ENCODE measurements at places on chromosomes 6 and 20.

- no peak for DNase-seq
Measured at GRCh38 chr6:67501755-67502154, 1133.3 kb upstream of the ADGRB3 start.

- no peak for DNase-seq
Measured at GRCh38 chr20:35991142-35991771, 22.9 kb downstream of the CNBD2 start.

GRCh38 chr20:10281911-10282310 lies 63.3 kb downstream of the SNAP25 start:
- DNase-seq: no peak

- no peak for DNase-seq
Measured at GRCh38 chr6:136920671-136921380, 1.3 kb upstream of the SLC35D3 start.

DNA sequence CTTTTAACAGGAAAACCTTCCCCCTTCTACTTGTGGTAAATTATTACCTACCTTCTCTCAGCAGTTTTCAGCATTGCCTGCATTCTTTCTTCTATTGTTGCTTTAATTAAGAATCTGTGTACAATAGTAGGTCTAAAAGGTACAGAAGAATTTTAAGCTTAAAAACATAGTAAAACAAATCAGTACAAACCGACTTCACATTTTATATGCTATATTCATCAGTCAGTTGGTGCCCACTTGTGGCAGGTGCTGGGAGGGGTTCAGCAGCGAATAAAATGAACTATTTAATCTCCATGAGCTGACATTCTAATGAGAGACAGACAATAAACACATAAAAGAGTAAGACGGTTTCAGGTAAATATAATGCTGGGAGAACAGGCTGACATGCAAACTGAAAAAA lies 73.4 kb upstream of the FBXO30 start:
- DNase-seq: no peak

DNA sequence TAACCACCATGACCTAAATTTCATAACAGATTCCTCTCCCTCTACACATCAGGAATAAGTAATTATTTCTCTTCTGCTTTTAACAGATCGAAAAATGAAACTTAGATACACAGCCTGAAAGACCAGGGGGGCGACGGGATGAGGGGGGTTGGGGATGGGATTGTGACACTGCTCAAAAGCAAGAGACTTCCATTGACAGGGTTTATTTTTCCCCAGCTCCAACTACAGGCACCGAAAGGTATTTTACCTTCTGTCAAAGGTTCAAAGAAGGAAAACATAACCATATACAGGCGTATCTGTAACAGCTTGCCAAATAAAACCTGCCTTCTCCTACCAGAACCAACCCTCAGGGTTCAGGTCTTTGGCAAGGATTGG lies 1.3 kb downstream of the EPHA7 start:
- DNase-seq: no peak

- no peak for DNase-seq
Measured at GRCh38 chr6:123363912-123364311, 272.8 kb downstream of the TRDN start.

- no peak for DNase-seq
Measured at GRCh38 chr6:26045065-26045927, 41.9 kb upstream of the HFE start.

- DNase-seq: peak; percentile 43
Measured at GRCh38 chr20:62642666-62643520, 590 bp downstream of the SLCO4A1 start.

- DNase-seq: no peak
Measured at GRCh38 chr6:166307082-166308032, 835 bp downstream of the PRR18 start.

GRCh38 chr6:23732521-23732920 lies 393.5 kb upstream of the NRSN1 start:
- no peak for DNase-seq

DNA sequence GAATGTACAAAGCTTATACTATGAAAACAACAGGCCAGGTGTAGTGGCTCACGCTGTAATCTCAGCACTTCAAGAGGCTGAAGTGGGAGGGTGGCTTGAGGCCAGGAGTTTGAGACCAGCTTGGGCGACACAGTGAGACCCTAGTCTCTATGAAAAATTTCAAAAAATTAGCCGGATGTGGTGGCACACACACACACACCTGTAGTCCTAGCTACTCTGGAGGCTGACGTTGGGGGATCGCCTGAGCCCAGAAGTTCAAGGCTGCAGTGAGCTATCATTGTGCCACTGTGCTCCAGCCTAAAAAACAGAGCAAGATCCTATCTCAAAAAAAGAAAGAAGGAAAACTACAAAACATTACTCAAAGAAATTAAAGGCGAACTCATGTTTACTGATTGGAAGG lies 7.3 kb upstream of the ASF1A start:
- DNase-seq: no peak

GRCh38 chr6:33008944-33009861 lies at the start of gene HLA-DOA:
Gene HLA-DOA (minus strand): TSS chr6:33009591.
- DNase-seq: no peak

- DNase-seq: no peak
Measured at GRCh38 chr6:56933650-56934049, 21.3 kb upstream of the BEND6 start.

GRCh38 chr20:51077686-51078060 lies 54.8 kb upstream of the KCNG1 start:
- DNase-seq: no peak

GRCh38 chr6:85810558-85810957 lies 167.9 kb upstream of the SYNCRIP start:
- no peak for DNase-seq

- DNase-seq: no peak
Measured at GRCh38 chr6:126633373-126633772, 293.5 kb downstream of the CENPW start.

DNA sequence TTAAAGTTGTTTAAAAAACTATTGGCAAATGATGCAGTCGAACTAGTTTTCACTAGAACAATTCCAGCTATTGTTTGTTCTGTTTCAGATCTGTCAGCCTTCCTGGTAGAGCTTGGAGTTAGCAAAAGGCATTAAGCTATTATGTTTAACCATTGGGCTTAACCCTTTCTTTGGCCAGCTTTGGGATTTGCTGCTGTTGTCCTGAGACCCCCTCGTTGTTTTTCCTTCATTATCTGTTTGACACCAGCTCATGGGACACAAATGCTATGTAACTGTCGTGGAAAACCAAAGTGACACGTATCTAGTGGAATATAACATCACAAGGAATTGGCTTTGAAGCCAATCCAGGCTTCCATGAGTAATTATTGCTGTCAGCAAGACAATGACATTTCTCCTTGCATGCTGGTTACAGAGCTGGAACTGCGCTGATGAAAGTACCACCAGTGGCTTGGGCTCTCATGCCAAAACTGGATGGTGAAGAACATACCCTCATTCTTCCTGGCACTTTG lies 96.0 kb downstream of the EYA2 start:
- no peak for DNase-seq

- no peak for DNase-seq
Measured at GRCh38 chr20:40676491-40677269, 12.4 kb downstream of the MAFB start.

GRCh38 chr6:101393251-101393828 lies at the start of gene GRIK2:
Gene GRIK2 (plus strand): TSS chr6:101393708.
- DNase-seq: no peak

GRCh38 chr6:144246988-144247387 lies 38.1 kb upstream of the UTRN start:
- no peak for DNase-seq

DNA sequence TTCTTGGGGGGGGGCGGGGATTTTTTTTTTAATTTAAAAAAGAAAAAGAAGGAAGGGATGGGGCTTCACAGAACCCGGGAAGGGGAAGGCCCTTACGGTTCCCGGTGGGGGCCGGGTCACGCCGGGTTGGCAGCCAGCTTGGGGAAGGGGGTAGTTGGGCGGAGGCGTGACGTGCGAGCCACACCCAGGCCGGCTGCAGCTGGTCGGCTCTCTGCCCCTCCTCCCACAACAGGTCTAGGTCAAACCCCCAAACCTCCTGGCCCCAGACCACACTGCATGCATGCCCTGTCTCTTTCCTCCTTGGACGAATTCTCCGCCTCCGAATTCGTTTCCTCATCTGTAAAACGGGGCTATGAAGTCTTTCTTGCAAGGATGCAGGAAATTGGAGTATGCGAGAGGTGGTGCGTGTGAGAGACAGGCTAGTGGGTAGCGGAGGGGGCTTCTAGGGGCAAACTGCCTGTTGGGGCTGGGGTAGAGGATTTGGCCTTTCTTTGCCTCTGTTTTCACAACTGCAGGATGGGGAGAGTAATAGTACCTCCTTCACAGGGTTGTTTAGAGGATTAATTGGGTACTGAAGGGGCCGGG lies 828 bp downstream of the HCK start:
- no peak for DNase-seq

DNA sequence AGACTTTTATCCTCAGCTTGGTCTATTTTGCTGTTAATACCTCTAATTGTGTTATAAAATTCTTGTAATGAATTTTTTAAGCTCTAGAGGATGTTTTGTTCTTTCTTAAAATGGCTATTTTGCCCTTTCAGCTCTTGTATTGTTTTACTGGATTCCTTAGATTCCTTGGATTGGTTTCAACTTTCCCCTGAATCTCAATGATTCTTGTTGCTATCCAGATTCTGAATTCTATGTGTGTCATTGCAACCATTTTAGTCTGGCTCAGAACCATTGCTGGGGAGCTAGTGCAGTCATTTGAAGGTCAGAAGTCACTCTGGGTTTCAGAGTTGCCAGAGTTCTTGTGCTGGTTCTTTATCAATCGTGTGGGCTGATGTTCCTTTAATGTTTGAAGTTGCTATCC lies 37.1 kb downstream of the OTOR start:
- no peak for DNase-seq

DNA sequence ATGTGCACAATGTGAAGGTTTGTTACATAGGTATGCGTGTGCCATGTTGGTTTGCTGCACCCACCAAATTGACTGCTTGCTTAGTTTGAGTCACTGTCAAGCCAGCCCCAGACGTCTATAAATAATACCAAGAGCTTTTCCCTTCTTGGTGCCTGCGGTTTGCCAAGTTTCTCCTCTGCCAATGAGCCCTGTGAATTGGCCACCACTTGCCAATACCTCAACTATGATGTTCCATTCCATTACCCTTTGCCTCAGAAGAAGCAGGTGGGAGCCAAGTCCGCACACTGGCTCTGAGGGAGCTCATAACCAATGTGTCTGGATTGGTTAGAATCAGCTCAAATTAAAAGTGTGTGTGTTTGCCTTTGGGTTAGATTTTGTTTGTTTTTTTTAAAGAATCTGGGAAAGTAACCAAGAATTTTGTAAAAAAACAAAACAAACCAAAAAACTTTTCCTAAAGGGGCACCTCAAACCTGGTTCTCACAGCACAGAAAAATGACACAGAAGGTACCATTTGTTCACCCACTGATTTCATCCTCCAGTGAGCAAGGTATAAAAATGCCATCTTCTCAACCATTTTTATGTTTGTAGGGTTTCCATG lies 244.7 kb upstream of the PRND start:
- DNase-seq: no peak

- no peak for DNase-seq
Measured at GRCh38 chr6:137233911-137234863, 15.0 kb upstream of the IFNGR1 start.

- DNase-seq: no peak
Measured at GRCh38 chr20:41380551-41381193, 14.1 kb upstream of the EMILIN3 start.

GRCh38 chr20:8673116-8673515 lies 395.8 kb upstream of the PLCB4 start:
- DNase-seq: no peak

DNA sequence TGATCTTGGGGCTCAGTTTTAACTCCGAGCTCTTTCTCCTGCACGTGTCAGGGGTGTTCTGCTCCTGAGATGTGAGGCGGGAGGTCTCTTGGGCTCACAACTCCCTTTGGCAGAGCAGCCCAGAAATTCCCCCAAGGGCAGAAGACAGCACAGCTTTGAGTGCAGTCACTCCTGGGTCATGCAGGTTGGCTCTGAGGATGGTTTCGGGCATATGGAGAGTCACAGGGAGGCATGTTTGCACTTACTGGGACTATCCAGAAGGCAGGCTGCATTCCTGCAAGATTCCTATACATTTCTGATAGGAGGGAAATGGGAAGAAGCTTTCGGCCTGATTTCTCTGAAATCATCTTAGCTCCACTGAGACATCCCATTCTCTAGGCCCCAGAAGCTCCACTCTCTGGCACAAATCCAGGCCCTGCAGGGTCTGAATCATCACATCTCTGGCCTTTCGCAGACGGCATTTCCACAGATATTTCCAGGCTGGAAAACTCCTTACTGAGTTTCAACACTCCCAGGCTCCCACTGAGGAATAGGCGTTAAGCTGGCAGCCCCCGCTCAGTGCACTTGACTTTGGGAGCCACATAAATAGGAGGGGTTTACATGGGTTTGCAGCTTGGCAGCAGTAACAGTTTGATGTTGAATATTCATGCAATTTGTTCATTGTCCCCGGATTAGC lies 39.7 kb downstream of the AGPAT4 start:
- no peak for DNase-seq

- DNase-seq: no peak
Measured at GRCh38 chr6:14711056-14711703, 534.7 kb upstream of the JARID2 start.

All from stimulated activated CD8-positive, alpha-beta memory T cell treated with anti-CD3 and anti-CD28 coated beads, Interleukin-4, amount 100 ng/mL, for 4 hours (primary cell).